ENCODE measurements at places on chromosomes 12 and 14.

DNA sequence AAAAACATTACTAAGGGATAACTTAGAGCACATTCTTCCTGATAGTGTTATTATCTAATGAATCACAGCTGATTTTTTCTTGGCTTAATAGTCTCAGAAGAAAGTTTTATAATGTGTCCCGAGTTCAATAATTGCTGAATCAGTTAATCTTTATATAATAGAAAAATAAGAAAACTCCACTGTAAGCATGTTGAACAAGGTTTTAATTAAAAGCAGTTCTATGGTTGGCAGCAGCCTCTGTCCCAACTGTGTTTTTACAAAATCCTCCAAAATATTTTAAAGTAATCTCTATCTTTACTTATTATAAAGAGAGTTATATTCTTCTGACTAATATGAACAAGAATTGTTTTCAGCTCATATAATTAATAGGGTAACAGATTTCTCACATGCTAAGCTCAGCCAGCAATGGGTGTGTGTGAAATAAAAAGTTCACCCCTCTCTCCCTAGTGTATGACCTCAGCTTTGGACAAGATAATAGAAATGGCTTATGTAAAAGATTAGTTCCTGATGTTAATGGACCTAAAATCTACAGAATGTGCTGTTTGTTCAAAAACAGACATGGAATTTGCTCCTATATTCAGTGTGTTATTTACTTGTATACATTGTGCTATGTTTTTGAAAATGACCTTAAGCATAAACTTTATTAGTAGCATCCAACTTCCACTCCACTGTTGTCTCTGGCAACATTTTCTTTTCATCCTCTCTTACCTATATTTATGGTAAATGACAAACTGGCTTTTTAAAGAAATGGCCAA, 67.1 kb upstream of the DCN start:
- no peak for DNase-seq

DNA sequence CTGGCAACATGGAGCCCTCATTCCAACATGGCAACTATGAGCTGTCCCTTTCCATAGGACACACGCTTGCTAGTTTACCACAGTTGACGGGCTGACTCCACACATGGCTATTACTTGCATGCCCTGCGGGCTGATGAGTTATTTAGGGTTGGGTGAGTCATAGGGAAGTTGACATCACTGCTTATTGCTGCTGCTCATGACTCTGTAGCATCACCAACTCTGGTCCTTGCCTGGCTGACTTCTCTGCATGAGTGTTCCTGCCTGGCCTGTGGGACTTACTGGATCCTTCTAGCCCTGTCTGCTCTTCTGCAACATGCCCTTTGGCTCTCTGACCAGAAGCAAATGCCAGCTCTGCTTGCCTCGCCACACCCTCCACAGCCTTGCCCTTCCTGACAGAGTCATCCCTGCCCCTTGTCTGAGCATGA, 199.5 kb downstream of the ANO6 start:
- DNase-seq, result peak; percentile 100

- DNase-seq, result no peak
These were observed 335.3 kb downstream of the NPAS3 start for GRCh38 chr14:33273978-33274377.

DNA sequence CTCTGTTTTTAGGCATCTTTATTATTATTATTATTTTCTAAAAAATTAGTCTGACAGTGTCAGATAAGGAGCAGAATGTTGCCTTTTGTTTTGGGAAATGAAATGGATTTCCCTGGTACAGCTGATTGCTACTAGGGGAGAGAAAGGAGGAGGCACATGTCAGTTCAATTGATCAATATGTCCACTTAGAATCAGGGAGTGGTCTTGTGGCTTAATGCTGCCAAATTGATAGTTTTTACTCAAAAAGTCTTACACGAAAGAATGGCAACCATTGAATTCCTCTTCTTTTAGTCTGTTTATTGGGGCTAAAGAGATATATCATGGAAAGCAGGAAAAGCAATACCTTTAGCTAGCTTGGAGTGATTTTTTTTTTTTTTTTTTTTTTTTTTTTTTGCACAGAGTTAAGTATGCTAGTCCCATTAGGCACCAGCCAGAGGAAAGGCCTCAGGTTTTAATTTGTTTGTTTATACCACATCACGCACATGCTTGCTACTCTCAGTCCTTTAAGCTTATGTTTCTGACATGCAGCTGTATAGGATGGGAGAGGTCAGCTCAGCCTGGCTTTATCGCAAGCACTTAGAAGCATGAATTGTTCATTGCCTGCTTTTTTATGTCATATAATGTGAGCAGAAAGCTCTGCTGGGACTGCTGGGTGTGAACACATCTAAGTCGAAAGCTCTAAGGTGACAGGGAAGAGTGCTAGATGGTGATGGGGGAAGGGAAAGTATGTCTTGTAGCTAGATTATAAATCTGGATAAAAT, 1.4 kb downstream of the AKAP6 start:
- DNase-seq, result no peak

GRCh38 chr12:38639625-38640024, 265.8 kb downstream of the CPNE8 start:
- no peak for DNase-seq

- no peak for DNase-seq
These were observed 75.2 kb upstream of the RPH3A start for GRCh38 chr12:112716099-112717093.

GRCh38 chr12:130160711-130161231, 1.5 kb upstream of the FZD10 start:
- DNase-seq, result no peak

DNA sequence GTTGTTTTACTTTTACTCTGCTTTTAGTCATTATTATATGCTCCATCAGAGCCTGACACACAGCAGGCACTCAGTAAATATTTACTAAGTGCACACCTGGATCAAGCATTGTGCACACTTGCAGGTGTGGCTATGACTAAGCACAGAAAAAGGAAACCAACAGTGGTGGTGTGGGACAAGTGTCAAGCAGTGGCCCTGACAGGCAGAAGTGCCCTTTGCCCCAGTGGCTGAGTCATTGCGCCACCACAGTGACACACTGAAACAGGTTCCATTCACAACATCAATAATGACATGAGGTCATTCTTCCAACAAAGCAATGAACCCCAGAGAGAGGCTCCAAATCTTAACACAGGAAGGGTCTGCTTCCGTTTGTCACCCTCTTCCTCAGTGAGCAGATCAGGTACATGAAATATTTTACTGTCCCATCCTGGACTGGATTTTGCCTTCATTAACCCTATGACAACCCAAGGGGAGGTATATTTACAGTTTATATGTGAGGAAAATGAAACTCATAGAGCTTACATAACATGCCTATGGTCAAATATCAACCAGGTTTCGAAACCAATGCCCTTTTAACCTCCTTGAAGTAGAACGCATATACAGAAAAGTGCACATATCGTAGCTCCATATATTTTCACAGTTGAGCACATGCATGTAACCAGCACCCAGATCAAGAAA, 82.6 kb upstream of the GTF2A1 start:
- no peak for DNase-seq

DNA sequence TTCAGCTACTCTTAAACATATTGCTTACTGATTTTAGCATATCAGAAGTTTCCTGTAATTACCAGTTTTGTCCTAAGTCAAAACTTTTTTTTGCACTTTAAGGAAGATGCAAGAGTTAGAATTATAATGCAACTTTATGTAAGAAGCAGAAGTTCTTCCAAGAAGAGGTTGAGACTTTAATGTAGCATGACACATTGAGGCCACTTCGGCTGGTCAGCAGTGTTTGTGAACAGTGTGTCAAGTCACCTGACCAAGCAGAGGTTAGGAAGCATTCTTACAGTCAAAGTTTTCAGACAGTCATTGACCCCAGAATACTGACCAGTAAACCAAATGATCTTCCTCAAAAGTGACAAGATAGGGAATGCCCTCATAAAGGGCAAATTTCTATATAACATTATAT, 15.2 kb downstream of the FGFR1OP2 start:
- no peak for DNase-seq

- DNase-seq, result no peak
These were observed 11.9 kb downstream of the SART3 start for GRCh38 chr12:108548954-108549521.

DNA sequence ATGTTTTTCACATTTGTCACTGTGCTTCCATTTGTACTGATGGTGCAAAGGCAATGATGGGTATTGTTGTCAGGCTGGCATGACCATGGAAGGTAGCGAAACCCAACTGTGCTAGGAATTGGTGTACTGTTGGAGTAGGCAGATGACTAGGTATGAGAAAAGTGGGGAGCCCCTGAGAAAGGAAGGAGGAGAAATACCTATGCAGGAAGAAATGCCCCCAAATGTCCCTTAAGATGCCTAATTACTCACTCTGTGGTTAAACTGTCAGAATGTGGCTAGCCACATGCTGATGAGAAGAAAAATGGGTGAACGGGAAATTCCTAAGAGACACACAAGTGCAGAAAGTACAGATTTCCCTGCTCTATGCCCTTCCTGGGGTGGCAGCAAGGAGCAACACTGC, 339.1 kb downstream of the TMEM132D start:
- no peak for DNase-seq

GRCh38 chr12:1391722-1392121, 202.7 kb downstream of the FBXL14 start:
- no peak for DNase-seq

DNA sequence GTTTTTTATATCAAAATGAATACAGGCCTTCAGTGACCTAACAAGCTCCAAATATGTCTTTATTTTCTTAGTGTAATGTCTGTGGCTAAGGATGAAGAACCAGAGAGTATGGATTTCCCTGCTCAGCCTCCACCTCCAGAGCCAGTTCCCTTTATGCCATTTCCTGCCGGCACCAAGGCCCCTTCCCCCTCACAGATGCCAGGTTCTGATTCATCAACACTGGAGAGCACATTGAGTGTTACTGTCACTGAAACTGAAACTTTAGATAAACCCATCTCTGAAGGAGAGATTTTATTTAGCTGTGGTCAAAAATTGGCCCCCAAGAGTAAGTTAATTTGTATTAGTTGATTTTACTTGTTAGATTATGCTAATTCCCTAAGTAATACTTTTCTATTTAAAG, 61.0 kb downstream of the KIAA0586 start:
- DNase-seq, result peak; percentile 77

DNA sequence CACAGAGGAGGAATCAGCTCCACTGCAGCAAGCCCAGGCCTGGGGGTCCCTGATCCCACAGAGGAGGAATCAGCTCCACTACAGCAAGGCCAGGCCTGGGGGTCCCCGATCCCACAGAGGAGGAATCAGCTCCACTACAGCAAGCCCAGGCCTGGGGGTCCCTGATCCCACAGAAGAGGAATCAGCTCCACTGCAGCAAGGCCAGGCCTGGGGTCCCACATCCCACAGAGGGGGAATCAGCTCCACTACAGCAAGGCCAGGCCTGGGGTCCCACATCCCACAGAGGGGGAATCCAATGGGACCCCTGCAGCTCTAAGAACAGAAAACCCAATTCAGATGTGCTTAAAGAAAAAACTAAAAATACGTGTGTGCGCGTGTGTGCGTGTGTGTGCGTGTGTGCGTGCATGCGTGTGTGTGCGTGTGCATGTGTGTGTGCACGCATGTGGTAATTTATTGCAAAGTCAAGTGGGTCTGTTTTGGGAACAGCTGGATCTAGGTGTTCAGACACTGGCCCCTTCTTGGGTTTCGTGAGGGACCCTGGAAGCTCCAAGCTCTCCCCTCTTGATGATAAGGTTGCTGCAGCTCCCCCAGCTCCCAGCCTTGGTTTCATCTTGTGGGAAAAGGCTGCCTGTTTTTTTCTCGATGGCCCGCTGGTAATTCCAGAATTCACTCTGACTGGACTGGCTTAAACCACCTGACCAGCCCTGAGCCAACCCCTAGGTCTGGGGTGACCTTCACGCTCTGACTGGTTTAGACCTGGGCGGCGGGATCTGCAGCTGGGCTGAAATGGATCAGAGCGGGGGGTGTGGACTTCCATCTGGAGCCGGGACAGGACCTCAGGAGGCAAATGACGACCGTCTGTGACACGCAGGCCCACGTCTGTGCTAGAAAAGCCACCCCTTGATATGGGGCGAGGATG, 47.1 kb downstream of the GALNT9 start:
- no peak for DNase-seq

GRCh38 chr12:55019784-55020183, at the start of gene NEUROD4:
TSS of gene NEUROD4 (plus strand) at chr12:55019974. CDS start at chr12:55026440, 6,466 bp downstream.
- peak; percentile 41 for DNase-seq

- peak; percentile 42 for DNase-seq
These were observed 27.4 kb downstream of the ABCD4 start for GRCh38 chr14:74275241-74275841.

GRCh38 chr14:64807551-64807950, 72.2 kb downstream of the SPTB start:
- DNase-seq, result peak; percentile 14

DNA sequence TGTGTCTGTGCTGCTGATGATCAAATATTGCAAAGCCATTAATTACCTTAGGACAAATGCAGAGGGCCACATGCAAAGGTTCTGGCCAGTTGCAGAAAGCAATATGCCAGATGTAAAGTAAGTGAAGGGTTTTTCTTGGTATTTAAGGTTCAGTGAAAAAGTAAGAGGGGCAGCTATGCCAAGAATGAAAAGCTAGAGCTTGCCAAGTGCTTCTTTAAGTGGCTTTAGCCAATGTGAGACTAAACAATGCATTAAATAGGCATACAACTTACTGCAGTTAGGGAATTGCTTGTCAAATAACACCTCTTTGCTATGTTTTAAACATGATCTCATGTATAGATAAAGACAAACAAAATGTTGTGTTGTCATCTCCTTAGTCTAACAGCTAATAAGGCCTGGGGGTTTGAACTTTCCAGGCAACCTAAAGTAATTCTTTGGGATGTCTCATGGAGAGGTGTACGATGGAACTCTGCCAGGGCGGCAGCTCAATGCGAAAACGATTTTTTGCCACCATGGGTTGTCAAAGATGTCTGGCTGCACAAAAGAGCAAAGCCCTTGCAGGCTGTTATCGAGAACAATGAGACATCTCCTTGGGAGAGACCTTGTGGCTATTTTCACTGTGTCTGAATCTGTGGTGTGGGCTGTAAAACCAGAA, 12.0 kb downstream of the IGF1 start:
- DNase-seq, result no peak

DNA sequence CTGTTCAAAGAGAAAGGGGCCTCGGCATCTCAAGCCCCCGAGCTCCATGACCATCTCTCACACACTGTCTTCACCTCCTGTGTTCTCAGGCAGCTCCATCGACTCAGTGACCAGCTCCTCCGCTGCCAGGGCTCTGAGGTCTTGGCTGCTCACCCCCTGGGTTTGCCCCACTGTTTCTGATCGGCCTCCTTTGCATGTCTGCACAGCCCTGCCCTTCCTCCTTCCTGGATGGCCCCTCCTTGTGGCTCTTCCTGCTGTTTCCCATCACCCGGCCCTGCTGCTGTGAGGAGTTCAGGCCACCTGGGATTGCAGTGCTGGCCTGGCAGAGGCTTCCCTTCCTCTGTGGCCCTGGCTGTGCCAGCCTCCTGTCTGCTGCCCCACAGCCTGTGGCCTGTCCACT, 38.1 kb upstream of the PIWIL1 start:
- no peak for DNase-seq

Data from EL (cell line).